ENCODE measurements at places on chromosomes 16 and 17.

- no peak for DNase-seq
Measured at GRCh38 chr17:79011451-79012147, 2.0 kb upstream of the CANT1 start.

GRCh38 chr17:51601622-51602261 lies 341.4 kb downstream of the UTP18 start:
- DNase-seq = no peak

GRCh38 chr17:56592487-56593085 lies 913 bp upstream of the NOG start:
- no peak for DNase-seq

GRCh38 chr16:89695875-89696669 lies 5.4 kb downstream of the SPATA2L start:
- DNase-seq = no peak

- no peak for DNase-seq
Measured at GRCh38 chr16:15714393-15715172, 64.5 kb downstream of the NDE1 start.

DNA sequence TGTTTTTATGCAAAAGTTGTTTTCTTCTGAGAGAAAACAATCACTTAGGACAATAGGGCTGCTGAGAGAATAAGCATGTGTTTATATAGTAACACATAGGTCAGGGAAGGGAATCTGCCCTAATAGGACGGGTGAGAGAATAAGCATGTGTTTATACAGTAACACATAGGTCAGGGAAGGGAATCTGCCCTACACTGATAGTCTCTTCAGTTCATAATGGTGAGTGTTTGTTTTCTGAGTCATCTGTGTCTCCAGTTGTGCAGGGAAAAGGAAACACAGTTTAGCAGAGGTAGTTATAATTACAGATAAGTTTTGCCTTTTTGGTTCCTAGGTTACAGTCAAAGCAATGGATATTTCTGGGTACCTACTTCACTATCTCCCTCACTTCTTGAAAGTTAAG lies 252.3 kb upstream of the CA10 start:
- DNase-seq = no peak

DNA sequence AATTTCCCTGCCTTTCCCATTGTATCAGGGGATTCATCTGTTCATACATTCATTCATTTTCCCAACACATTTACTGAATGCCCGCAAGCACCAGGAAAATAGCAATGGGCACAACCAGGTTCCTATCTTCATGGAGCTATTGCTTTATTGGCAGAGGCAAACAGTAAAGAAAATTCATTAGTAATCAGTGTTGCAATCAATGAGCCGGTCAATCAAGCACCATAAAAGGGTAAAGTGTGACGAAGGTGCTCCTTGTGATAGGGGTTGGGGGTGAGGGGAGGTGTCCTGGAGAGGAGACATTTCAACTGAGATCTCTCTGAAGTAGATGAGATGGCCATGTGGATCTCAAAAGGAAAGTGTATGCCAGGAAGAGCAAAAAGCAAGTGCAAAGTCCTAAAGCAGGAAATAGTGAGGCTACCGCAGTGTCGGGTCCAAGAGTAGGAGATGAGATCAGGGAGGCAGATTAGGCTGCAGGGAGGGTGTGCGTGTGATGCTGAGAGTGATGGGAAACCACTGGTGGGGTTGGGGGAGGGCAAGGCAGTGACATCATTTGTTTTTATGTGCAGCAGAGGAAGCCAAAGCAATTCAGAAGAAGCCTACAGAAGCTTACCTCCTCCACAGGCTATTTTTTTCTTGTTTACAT lies 28.4 kb downstream of the CDH13 start:
- no peak for DNase-seq

DNA sequence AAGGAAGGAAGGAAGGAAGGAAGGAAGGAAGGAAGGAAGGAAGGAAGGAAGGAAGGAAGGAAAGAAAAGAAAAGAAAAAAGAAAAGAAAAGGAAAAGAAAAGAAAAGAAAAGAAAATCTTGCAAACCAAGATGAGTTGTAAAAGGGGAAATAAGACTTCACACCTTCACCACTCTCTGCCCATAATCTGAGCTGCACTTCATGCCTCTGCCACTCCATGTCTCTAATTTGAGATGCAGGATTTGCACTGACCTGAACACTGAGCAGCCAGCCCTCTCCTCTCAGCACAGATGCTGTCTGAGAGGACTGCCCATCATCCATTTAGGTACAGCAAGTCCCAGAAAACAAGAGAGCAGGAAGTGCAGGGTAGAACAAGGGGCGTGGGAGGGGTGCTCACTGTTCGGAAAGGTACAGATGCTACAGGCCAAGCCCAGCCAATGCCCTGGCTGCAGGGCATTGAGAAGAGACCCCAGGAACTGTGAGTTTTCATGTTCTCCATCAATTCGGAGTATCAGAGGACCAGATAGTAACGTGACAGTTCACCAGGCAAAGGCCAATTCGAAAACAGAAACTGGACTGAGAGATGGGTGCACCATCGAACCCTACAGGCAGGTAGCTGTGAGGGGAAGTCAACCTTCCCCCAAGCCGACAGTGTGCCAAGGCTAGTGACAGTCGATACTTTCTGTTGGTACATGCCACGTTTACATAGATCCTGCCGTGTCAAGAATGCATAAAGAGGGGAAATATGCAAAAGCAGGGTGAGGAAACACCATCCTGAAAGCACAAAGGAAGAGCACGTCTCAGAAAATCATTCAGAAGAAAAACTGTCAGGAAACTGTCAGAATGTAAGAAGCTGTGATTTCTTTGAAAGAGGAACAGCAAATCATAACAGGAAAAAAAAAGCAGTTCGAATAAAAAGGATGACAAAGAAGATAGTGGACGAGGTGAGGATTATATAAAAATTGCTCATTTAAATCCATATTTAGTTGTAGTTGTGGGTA lies 142.0 kb upstream of the RCVRN start:
- no peak for DNase-seq

DNA sequence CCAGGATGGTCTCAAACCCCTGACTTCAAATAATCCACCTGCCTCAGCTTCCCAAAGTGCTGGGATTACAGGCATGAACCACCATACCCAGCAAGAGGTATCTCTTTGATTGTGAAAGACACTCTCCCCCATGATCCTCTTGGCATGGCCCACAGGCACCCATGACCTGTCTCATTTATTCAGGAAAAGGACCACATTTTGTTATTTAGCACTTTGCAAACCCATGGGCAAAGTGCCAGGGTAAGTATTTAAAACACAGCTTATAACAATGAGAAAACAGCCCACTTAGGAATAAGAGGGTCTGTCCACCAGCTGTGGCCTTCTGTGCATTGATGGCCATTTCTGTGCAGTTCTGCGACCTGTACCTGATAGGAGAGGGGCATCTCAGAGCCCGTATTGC lies 12.8 kb upstream of the AKTIP start:
- no peak for DNase-seq

- no peak for DNase-seq
Measured at GRCh38 chr17:56481659-56482058, 111.8 kb upstream of the NOG start.

DNA sequence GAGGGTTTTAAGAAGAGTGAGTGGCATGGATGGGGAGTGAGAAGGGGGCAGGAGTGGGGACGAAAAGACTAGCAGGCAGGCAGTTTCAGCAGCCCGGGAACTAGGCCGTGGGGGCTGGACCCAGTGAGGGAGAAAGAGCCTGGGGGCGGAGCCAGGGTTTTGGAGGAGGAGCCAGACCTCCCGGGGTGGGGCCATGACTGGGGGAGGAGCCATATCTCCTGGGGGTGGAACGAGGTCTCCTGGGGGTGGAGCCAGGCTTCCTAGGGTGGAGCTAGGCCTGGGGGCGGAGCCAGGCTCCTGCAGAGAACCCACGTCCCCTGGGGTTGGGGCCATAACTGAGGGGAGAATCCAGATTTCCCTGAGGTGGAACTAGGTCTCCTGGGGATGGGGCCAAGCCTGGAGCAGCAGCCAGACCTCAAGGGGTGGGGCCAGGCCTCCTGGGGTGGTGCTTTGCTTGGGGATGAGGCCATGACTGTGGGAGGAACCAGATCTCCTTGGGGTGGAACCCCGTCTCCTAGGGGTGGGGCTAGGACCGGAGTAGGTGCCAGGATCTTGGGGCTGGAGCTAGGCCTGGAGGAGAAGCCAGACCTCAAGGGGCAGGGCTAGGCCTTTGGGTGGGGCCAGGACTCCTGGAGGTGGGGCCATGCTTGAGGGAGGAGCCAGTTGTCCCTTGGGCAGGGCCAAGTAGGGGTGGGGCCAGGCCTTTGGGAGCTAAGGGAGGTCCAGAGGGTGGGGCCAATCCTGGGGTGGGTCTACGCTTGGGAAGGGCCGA lies 41.7 kb upstream of the JPH3 start:
- DNase-seq = no peak

GRCh38 chr16:1474082-1474795 lies 589 bp downstream of the CLCN7 start:
- no peak for DNase-seq

GRCh38 chr17:51961689-51962088 lies 196.8 kb downstream of the CA10 start:
- no peak for DNase-seq

GRCh38 chr17:74452033-74452840 lies 14.2 kb upstream of the CD300A start:
- DNase-seq = no peak

DNA sequence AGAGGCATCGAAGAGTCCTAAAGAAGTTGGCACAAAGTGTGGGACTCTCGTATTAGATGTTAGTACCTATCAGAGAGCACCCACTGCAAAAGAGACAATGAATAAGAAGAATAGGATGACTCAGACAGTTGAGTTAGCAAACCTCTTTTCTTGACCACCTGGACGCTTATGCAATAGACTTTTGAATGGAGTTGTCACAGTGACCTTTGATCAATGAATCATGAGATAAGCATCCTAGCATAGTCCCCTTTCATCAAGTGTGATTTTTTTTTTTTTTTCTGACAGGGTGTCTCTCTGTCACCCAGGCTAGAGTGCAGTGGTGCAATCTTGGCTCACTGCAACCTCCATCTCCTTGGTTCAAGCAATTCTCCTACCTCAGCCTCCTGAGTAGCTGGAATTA lies 1417.9 kb upstream of the GOT2 start:
- no peak for DNase-seq

DNA sequence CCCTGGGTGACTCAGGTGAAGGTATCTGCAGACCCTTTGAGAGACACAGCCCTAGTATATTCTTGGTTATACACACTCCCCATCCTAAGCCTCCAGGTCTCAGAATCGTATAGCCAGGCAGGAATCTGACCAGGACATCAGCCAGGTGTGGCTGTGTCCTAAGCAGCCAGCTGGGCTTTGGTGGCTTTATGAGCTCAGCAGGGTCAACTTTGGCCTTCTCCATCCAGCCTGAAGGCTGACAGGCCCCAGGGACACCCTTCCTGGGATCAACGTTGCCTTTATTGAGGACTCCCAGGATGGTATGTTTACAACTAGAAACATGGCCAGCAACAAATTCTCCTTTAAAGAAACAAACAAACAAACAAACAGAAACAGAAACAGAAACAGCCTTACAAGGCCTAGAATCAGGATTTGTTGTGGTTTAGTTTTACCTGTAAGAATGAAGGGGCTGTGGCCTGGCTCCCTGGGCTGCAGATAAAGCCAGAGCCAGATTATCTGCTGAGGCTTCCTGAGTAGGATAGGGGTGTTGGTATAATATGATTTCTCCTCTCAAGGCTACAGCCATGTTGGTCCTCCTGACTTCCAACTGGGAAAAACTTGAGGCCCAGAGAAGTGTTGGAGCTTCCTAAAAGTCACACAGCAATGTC lies 8.5 kb downstream of the KIF19 start:
- no peak for DNase-seq

DNA sequence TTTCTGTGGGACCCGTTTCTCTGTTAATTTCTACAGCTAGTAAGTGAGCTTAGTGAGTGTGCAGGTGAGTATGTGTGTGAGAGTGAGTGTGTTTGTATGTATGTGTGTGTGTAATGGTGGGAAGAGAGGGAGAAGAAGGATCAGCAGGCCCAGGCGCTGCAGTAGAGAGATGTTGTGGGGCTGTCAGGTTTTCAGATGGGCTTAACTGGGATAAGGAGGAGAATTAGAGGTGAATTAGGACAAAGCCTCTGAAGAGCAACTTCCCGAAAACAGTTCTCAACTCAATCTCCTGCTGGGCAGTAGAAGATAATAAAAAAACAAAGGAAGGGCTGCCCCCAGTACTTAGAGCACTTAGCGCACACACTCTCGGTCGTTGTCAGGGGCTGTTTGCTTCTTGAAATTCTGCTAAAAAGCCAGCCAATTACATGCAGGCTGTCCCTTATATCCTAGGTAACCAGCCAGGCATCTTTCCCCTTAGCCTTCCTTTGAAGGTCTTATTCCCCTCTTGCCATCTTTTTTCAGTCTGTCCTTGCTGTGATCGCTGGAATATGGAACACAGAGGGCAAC lies 63.4 kb downstream of the CLEC16A start:
- no peak for DNase-seq

DNA sequence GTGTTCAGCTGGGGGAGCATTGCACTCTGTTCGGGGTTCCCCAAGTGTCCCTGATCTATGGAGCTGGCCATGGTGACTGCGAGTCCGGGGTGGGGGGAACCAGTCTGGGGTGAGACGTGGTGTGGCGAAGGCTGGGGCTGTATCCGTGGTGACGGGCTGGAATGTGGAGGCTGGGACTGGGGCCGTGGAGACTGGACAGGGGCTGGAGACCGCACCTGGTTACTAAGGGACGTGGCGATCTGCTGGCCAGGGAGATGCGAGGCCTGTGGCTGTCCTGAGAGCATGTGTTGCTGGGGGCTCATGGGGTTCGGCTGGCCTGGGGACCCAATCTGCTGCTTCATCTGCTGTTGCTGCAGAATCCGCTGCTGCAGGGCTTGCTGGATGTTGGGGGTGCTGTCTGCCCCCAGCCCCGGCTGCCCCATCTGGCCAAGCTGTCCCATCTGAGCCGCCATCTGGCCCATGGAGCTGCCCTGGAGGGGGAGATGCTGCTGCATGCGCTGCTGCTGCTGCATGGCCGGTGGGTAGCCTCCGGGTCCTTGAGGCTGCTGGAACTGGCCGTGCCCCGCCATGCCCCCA lies 10.6 kb upstream of the TRAP1 start:
- DNase-seq = no peak

DNA sequence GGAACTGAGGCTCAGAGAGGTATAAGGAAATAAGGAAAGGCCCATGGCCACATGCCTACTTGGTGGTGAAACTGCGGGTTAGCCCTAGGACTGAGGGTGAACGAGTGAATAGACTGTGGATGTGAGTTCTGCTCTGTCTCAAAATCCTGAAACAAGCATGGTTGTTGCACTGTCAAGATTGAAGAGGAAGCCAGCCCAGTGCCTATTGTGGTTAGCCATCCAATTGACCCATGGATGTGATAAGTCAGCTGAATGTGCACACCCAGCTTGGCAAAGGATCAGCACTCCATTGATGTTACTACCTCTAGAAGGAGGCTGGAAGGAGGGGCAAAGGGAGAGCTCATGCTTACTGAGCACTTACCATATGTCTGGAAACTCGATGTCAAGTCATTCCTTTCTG lies 4.5 kb downstream of the TMEM114 start:
- DNase-seq = no peak
